ENCODE measurements at places on chromosomes 7 and 10. TPM values are rescaled to one million over a fixed set of nuclear protein-coding genes. Genes with fewer than 3 reads are reported as not detected.

- no peak overlapping the region for H3K4me3 ChIP-seq
- no peak overlapping the region for H3K27ac ChIP-seq
- H3K36me3 ChIP-seq = no peaks in the 10 kb centered on the region
- DNase-seq = no peak
- H3K4me1 ChIP-seq = peaks cover 21% of the 10 kb centered on the region
- no peaks in the 10 kb centered on the region for H3K27me3 ChIP-seq
Observed at GRCh38 chr10:11444531-11445228, 166.8 kb downstream of the USP6NL start.

- no peak overlapping the region for H3K27ac ChIP-seq
- DNase-seq = no peak
- H3K36me3 ChIP-seq = no peaks in the 10 kb centered on the region
- no peaks in the 10 kb centered on the region for H3K4me1 ChIP-seq
Observed at GRCh38 chr10:269440-270074, 134.3 kb downstream of the ZMYND11 start.

GRCh38 chr7:79855172-79855571 is 279.5 kb upstream of the GNAI1 start:
- no peaks in the 10 kb centered on the region for H3K36me3 ChIP-seq
- H3K27ac ChIP-seq = no peak overlapping the region
- H3K27me3 ChIP-seq = no peaks in the 10 kb centered on the region
- H3K4me3 ChIP-seq = no peak overlapping the region
- DNase-seq = no peak

GRCh38 chr7:155263581-155264143 is 34.0 kb upstream of the INSIG1 start:
- no peak overlapping the region for H3K4me3 ChIP-seq
- H3K27me3 ChIP-seq = no peaks in the 10 kb centered on the region
- H3K36me3 ChIP-seq = no peaks in the 10 kb centered on the region
- H3K4me1 ChIP-seq = no peaks in the 10 kb centered on the region
- no peak overlapping the region for H3K27ac ChIP-seq
- no peak for DNase-seq

GRCh38 chr7:135210888-135211178 is 493 bp downstream of the WDR91 start:
- H3K27ac ChIP-seq = peak overlapping the region; percentile 85
- no peak for DNase-seq
- H3K27me3 ChIP-seq = no peaks in the 10 kb centered on the region
- H3K36me3 ChIP-seq = no peaks in the 10 kb centered on the region
- peak overlapping the region; percentile 59 for H3K4me3 ChIP-seq

DNA sequence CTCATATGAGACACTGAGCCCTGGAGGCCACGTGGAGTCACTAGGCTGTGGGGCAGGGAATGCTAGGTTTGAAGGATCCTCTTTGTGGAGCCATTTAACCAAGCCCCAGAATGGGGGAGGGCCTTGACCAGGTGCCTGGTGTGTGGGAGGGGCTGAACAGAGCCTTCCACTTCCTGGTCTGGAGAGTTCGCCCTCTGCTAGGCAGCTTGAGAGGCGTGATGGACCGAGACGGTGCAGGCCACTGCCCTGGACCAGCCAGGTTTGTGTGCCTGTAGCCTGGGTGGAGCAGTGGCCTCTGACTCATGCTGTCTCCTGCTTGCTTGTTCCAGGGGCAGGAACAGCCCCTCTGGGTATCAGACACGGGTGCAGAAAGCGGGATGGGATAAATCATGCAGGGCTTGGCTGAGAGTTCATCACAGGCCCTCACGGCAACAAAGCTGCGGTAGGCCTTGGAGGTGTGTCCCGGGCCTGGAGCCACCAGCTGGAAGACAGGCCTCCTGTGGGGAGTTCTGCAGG is 27.4 kb downstream of the ADAMTS14 start:
- no peaks in the 10 kb centered on the region for H3K36me3 ChIP-seq
- H3K4me1 ChIP-seq = no peaks in the 10 kb centered on the region
- no peak overlapping the region for H3K4me3 ChIP-seq
- no peak overlapping the region for H3K27ac ChIP-seq
- H3K27me3 ChIP-seq = no peaks in the 10 kb centered on the region
- no peak for DNase-seq

GRCh38 chr10:61099756-61100155 is 155.8 kb upstream of the RHOBTB1 start:
- H3K4me1 ChIP-seq = no peaks in the 10 kb centered on the region
- no peak overlapping the region for H3K4me3 ChIP-seq
- no peaks in the 10 kb centered on the region for H3K27me3 ChIP-seq
- no peak overlapping the region for H3K27ac ChIP-seq

CHST3 gene
- total RNA-seq = not detected

TSPAN14 gene
- 151 TPM for total RNA-seq

IL6 gene
- not detected for total RNA-seq

PRSS37 gene
- not detected for total RNA-seq

Measured in CD4-positive, alpha-beta memory T cell (primary cell).